Colonic mucosa (tissue), 4 donors: ENCODE measurements at places on chromosomes 6 and 20. TPM values are rescaled to one million over a fixed set of nuclear protein-coding genes. Genes with fewer than 3 reads are reported as not detected.

The HLA-DRB1 gene
- total RNA-seq, result 22.5 TPM

- DNase-seq, result no peak
Measured at GRCh38 chr6:135320721-135321621, 139.9 kb downstream of the MYB start.

DNA sequence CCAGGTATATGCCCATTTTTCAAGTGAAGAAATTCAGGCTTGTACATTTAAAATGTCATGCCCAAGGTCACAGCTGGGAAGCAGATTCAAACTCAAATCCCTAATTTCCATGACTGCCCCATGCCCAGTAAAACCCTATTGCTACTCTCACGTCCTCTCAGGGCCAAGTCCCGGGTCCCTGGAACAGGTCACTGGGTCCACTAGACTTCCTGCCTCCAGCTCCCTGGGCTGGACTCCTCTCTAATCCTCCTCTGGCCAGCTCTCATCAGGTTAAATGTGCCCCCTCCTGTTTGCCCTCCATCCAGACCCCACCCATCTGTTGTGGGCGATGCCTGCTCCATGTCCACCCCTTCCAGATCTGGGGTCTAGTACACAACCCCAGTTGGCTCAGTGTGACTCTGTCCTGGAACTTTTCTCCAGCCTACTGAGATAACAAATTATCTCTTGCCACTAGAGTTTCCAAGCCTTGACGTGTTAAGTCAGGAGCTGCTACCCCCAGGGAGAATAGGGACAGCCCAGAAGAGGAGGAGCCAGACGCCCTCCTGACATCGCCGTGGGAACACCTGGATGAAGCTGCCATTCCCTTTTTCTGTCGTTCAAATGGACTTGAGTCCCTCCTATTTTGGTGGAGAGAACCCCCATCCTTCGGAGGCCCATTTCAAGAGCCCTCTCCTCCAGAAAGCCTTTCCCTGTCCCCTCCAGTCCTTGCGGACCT lies 3.7 kb upstream of the SPDEF start:
- no peak for DNase-seq

GRCh38 chr6:5053864-5054244 lies 31.3 kb upstream of the PPP1R3G start:
- no peak for DNase-seq

DNA sequence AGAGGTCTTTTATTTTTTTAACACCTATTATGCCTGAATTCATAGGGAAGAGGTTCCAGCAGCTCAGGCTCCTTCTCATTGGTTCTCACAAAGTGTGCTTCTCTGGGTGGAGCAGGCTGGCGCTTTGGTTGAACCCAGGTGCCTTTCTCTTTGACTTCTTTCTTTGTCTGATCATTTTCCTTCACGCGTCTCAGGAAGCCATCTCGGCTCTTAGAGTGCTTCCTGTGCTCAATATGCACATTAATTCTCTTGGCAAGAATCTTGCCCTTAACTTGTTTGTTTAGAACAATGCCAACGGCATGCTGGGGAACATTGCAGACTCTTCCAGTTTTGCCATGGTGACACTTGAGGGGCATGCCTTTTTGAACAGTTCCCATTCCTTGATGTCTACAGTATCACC lies 44.2 kb upstream of the RNF24 start:
- DNase-seq, result no peak

DNA sequence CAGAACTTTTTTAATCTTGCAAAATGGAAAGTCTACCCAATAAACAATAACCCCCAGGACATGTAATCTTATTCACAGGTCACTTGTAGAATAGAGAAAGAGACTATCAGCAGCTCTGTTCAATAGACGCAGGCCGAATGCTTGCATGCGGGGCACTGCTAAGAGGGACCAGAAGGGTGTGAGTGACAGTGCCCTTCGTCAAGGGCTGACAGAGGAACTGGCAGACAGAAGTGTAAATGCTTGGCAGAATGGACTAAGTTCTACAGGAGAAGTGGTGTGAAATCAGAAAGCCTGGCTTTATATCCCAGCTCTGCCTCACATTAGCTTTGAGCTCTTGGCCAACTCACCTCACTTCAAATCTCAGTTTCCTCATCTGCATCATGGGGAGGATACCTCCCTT lies 21.0 kb downstream of the DDO start:
- no peak for DNase-seq

DNA sequence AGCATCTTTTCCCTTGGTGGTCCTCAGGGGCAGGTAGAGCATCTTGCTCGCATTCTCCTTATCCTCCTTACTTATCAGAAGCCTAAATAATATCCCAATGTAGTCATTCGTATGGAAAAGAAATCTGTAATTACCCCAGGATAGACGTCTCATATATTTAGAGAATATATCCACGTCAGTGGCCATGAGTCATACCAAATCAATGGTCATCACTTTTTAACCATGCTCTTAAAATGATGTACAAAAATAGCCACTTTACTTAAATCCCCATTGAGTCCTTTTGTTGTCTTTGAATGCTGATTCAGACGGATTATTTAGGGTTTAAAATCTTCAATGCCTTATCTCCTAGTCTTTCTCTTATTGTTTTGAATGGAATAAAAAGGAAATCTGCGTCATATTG lies 231.7 kb upstream of the STXBP5 start:
- DNase-seq, result no peak

DNA sequence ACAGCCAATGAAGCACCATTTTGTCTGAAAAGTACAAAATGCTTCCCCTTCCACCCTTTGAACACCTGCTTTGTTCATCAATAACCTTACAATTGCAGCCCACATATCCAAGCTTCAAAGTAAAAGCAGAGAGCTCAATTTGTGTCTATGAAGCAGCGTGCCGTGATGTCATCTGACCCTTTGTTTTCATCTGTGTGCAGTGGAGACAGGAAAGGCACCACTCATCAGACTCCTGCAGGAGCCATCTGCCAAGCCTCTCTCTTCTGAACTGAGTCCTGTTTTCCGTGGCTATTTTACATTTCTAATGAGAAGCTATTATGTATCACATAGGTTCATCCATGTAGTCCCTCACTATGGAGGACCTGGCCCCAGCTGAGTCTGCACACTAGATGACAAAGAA lies 7.5 kb upstream of the LY86 start:
- no peak for DNase-seq
